Dermis blood vessel endothelial cell (primary cell): ENCODE measurements at places on chromosomes 4 and X.

DNA sequence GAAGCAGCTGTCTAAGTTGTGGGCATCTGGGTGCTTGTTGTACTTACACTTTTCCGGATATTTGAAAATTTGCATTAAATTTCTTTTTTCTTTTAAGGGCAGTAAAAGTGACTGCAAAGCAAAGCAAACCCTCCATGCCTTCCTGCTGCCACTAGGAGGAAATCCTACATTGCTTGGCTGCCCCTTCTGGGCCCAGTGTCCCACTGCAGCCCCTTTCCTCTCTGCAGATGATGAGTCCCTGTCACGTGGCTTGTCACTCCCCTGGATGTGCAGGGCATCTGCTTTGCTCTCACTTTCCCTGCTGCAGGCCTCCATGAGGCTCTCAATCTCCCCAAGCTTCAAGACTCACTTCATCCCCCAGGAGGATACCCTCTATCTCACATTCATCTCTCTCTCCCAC is 12.7 kb downstream of the TSR2 start:
- DNase-seq, result peak; percentile 26

DNA sequence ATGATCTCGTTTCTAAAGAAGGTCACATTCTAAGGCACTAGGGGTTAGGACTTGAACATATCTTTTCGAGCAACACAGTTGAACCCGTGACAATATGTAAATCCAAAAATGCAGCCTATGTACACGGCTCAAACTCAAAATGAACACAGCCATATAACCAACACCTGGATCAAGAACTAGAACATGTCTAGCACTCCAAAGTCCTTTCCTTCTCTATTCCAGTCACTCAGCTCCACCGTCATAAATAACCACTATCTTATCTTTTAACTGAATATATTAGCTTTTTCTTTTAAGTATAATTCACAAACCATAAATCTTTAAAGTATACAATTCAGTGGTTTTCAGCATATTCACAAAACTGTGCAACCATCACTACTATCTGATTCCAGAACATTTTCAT is 19.4 kb upstream of the RELL1 start:
- DNase-seq, result no peak

DNA sequence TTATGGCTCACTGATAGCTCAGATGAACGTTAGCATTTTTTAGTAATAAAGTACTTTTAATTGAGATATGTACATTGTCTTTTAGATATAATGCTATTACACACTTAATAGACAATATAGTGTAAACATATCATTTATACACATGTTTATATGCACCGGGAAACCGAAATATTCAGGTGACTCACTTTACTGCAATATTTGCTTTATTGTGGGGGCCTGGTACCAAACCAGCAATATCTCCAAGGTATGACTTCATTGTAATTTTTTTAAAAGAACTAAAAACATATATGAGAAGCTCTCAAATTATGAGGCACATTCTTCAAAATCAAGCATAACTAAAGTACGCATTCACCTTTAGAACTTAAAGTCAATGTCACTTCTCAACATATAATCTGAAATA is 231.2 kb upstream of the SLC7A11 start:
- no peak for DNase-seq

- DNase-seq, result no peak
These were observed 186.6 kb downstream of the SOX3 start for GRCh38 chrX:140318296-140318695.

- no peak for DNase-seq
These were observed 60.2 kb downstream of the SEPSECS start for GRCh38 chr4:25100021-25100555.

DNA sequence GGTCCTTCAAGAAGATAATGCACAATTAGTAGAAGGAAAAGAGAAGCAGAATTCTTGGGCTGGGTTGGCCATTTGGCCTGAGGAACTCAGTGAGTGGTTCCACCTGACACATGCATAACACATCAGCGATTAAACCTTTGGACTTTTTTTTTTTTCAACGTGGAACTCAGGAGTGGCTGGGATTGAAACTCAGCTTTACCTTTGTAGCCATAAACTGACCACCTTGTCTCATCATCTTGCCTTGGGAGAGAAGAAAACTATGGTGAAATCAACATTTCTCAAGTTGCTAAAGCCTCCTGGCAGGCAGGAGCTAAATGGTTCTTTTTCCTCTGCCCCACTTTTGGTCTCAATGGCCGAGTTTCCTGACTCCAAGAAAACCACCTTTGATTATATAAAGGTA is 16.3 kb downstream of the PTTG2 start:
- DNase-seq, result no peak

DNA sequence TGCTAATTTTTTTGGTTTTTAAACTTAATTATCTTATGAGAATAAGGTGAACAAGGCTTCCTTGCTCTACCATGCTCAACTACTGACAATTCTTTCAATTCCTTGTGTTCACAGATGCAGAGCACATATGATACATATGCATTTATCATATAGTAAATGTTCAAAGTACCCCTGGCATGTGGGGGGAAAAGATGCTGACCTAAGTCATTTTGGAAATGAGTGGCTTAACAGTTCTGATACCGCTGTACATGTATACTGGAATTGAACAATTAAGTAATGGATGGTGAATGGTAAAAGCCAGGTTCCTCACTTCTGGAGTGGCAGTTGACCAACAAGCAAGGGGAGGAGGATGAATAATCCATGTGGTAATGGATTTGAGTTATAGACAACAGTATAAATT is 149.6 kb downstream of the NAF1 start:
- no peak for DNase-seq

DNA sequence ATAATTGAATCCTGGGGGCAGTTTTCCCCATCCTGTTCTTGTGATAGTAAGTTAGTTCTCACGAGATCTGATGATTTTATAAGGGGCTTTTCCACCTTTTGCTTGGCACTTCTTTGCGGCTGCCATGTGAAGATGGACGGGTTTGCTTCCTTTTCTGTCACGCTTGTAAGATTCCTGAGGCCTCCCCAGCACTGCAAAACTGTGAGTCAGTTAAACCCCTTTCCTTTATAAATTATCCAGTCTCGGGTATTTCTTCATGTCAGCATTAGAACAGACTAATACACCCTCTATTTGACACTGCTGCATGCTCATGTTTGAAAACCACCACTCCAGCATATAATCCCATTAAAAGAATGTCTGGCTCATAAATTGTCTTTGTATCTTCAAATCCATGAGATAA is 264.4 kb upstream of the ITM2A start:
- no peak for DNase-seq

- DNase-seq, result no peak
These were observed 55.3 kb downstream of the TMPRSS11F start for GRCh38 chr4:68074397-68074796.

DNA sequence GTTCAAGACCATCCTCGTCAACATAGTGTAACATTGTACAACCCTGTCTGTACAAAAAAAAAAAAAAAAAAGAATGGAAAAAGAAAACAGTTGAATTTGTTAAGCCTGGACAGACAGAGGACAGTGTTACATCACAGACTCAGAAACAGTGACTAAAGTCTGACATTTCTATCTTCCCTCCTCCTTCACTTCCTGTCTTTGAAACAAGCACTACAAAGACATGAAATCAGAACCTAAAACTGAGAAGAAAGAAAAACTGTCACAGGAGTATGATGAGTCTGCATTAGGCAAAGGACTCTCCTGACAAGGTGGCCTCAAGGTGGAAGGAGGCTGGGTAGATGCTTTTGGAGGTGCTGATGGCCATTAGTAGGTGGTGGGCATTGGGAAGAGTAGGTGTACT is 126.7 kb downstream of the RBM47 start:
- DNase-seq, result no peak

DNA sequence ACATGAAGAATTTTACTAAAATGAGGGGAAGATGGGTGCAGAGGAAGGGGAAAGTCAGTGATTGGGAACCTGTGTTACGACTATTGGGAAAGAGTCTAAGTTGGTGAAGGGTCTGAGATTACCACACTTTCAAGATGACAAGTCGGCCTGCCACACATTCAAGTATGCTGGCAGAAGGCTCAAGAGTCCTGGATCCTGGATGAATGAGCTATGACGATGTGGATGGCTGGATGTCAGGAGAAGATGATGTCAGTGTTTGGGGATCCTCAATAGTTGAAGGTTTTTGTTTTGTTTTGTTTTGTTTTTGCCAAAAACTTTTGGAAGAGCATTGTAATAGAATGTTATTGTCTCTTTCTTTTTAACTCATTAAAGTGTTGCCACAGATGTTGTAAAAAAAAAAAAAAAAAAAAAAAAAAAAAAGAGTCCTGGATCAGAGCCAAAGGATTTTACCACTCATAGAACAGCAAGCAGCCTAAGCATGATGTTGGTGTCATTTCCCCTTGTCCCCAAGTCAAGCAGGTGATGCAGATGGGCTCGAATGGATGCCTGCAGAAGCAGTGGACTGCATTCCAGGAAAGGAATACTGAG is 120.6 kb downstream of the REELD1 start:
- no peak for DNase-seq

GRCh38 chr4:96835991-96836390 is 996.1 kb downstream of the PDHA2 start:
- DNase-seq, result no peak
